ENCODE measurements at places on chromosomes 4 and X.
A peak's percentile ranks its signal among the peaks of the same experiment; 100 is the strongest.

DNA sequence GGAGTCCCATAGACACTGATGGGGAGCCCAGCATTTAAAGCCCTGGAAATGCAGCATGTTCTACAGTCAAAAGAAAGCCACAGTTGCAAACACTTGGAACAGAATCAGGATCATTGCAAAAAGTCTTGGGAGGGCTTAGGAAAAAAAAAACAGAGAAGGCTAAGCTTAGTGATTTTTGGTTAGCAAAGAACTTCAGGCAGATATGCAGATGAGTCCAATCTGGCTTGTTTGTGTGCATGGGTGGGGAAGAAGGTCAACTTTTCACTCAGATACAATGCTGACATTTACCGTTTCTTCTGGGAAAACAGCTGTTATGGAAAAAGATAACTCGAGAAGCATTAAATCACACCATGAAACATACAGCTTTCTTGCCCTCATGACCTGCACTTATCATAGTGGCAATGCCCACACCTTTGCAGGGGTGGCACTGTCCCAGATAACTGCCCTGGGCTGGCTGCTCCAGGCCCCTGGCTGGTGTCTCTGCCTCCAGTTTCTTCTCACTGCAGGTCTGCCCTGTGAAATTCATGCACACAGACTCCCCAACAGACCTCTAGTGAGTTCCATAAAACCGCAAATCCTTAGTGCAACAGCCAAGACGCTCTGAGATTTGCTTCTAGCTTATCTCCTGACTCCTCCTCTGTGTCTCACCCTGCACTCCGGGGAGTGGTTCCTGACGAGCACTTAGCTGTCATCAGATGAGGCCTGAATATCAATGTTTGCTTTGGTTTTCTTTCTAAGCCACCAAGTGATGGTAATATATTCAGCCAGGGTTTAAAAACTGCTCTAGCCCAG lies 99.2 kb downstream of the DRD5 start:
- no peak for DNase-seq

DNA sequence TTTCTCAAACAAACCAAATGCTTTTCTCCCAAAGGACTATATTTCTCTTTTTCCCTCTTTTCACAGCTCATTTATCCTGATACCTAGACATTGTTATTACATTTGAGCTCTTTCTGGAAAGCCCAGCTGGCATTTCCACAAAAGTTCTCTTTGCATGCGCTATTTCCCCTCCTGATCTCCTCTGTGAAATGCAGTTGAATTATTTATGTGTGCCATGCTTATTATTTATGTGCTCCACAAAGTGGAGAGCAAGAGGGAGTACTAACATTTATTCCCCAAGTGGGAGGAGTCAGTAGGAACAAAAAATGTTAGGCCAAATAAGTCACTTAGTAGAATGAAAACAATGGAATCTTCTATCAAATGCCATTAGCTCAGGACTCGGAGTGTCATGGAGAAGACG lies 626.6 kb upstream of the IGFBP7 start:
- no peak for DNase-seq

- DNase-seq, result no peak
Observed at GRCh38 chr4:113637823-113638561, 123.5 kb downstream of the CAMK2D start.

- no peak for DNase-seq
Observed at GRCh38 chr4:190017357-190018200, 9.5 kb downstream of the FRG2 start.

- DNase-seq, result no peak
Observed at GRCh38 chr4:145732001-145732815, 52.3 kb downstream of the C4orf51 start.

GRCh38 chr4:84673475-84674240 lies 90.7 kb downstream of the CDS1 start:
- DNase-seq, result no peak

DNA sequence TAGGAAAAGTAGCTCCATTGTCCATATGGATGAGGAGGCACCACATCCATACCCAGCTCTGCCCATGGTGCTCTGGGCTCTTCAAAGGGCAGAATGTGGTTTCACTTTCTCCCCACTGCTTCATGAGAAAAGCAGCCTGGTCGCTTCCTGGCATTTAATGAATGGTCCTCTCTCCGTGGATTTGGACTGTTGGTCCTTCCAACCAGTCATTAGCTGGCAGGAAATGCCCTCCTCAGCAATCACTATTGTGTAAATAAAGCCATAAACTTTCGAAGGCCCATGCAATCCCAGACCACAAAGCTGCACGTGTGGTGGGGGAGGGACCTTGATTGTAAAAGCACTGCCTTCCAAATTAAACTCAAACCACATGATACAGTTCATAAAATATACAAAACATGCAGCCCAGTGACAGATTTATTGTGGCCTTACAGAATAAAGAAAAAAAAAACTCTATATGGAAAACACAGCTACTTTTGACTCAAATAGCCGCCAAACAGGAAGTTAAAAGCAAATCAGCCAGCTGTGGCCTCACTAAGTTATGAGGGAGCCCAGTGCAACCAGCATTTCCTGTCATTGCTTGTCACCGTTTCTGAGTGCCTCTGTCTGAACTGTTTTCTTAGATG lies 8.1 kb downstream of the MBNL3 start:
- DNase-seq, result peak; percentile 19

DNA sequence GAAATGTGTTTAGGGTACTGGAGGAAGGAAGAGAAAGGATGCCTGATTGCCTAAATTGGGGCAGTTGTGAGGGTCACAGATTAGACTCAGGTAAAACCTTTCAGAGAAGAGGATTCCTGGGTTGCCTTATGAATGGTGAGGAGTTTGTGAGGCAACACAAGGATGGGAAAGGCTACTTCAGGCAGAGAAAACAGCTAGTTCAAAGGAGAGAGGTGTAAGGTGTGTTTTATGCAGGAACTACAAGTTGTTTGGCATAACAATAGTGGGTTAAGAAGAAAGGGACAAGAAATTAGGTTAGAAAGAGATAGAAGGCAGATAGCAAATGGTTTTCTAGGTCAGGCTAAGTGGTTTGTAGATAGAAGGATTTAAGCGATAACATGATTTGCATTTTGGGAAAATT lies 75.1 kb upstream of the PGRMC2 start:
- DNase-seq, result no peak

DNA sequence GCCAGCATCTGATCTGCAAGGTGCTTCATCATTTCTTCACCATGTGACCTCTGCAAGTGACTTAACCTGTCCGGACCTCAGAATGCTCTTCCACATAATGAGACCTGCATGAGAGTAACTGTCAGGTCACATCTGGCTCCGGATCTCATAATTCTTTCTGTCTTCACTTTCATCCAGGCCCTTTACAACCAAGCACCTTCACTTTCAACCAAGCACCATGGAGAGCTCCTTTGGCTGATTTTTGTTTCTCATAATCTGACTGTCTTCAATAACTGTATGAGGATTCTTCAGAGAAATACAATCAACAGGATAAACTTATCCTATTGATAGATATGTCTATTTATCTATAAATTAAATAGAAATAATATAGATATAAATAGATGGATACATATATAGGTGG lies 148.1 kb downstream of the VCX3A start:
- DNase-seq, result no peak

- DNase-seq, result no peak
Observed at GRCh38 chr4:169179609-169180521, 90.9 kb downstream of the SH3RF1 start.

- no peak for DNase-seq
Observed at GRCh38 chr4:164615964-164616363, 138.0 kb upstream of the SMIM31 start.

DNA sequence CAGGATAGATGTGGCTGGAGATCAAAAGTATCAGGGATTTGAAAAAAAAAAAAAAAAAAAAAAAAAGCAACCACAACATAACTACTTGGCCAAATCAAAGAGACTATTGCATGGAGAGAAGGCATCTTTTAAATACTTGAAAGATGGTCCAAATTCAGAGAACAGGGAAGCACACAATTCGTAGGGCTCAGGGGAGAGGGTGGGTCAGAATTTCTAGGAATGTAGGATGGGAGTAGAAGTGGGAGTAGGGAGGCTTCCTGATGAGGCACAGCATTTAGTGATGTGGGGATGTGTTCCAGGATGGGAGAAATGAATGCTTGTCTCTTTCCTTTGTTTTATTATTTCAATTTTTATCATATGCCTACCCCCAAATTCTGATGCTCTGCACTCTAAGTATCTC lies 36.3 kb downstream of the RTL3 start:
- DNase-seq, result no peak

DNA sequence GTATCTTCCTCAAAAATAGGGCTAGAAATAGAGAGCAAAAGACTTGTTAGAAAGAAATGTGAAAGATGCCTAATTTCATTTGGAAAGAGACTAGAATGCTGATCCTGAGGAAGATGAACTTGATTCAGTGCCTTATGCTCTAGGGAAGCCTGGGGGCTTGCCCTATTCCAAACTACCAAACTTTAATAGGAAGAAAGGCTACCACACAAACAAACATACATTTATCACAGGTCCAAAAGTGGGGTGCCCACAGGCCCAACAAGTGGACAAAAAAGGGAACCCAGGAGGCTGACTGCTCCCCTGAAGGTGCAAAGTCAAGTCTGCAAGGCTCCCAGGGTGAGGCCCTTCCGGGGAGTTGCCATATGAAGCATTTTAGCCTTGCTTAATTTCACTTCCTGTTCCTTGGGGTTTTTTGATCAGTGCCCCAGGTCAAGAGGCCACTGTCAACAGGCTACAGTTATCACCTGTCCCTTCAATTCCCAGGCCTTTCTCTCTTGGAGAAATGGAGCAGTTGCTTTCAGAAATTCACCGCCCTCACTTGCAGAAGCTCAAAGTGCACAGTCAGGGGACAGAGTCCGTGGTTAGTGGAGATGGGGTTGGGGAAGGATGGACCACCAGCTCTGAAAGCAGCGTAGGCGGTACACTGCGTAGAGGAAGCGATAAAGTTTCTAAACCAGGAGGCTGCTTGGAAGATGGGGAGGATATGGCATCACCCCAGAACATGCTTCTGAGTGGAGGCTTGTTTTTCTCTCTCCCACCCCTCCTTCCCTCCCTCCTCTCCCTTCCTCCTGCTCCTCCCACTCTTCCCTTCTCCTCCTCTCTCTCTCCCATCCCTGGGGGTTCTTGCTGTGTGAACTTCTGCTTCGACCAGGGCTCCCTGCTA lies 36.4 kb downstream of the TMEM154 start:
- no peak for DNase-seq

GRCh38 chr4:48554606-48555005 lies 64.6 kb downstream of the ZAR1 start:
- no peak for DNase-seq

- DNase-seq, result peak; percentile 34
Observed at GRCh38 chrX:12950851-12951594, 23.9 kb upstream of the TMSB4X start.

DNA sequence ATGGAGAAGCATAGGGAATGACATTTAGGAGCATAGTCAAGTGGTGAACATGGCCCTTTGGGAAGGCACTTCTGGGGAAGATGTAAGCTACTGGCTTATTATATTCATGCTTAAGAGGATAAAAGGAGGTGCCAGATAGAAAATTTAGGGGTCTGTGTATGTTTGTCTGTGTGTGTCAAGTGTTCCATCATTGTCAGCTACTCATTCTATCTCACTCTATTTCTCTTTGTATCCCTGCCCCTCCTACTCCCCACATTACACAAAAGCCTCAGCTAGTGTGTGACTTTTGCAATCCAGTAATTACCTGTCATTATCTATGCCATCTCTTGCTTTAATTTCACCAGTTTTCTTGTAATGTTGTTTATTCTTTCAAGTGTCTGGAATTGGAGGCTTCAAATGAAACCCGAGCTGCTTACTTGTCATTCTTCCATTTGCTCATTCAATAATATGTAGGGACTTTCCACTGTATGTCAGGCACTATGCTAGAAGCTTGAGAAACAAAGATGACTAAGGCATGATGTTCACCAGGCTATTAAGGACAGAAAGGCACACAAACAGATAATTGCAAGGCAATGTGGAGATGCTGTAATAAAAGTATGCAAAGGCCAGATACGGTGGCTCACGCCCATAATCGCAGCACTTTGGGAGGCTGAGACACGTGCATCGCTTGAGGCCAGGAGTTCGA lies 229.8 kb upstream of the TEX13C start:
- no peak for DNase-seq

DNA sequence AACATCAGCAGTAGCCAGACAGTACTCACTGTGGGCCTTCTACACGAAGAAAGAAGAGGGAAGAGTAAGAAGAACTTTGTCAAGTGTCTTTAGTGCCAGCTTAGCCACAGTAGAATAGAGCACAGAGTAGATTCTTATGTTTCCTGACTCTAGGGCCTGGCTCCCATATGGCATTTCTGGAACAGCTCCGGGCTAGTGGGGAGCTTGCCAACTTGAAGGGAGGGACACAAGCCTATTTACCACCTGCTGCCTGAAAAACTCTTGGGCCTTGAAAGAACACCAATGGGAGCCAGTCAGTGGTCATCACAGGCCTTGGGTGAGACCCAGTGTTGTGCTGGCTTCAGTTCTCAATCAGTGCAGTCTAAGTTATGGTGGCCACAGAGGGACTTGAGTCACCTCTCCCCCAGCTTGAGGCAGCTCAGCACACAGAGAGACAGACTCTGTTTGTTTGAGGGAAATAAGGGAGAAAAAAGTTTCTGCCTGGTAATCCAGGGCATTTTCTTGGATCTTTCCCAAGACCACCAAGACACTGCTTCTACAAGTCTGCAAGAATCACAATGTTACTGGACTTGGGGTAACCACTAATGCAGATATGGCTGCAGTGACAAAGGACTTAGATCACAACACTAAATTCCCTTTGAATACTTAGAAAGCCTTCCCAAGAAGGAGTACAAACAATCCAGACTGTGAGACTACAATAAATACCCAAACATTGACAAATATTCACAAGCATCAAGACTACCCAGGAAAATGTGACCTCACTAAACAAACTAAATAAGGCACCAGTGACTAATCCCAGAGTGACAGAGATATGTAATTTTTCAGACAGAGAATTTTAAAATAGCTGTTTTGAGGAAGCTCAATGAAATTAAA lies 261.0 kb upstream of the NDST3 start:
- DNase-seq, result no peak

- DNase-seq, result no peak
Observed at GRCh38 chr4:53497487-53498244, 93.6 kb downstream of the LNX1 start.

- no peak for DNase-seq
Observed at GRCh38 chrX:13489454-13489853, 79.9 kb upstream of the EGFL6 start.

- DNase-seq, result no peak
Observed at GRCh38 chrX:69362856-69363255, 141.3 kb upstream of the NALF2 start.

DNA sequence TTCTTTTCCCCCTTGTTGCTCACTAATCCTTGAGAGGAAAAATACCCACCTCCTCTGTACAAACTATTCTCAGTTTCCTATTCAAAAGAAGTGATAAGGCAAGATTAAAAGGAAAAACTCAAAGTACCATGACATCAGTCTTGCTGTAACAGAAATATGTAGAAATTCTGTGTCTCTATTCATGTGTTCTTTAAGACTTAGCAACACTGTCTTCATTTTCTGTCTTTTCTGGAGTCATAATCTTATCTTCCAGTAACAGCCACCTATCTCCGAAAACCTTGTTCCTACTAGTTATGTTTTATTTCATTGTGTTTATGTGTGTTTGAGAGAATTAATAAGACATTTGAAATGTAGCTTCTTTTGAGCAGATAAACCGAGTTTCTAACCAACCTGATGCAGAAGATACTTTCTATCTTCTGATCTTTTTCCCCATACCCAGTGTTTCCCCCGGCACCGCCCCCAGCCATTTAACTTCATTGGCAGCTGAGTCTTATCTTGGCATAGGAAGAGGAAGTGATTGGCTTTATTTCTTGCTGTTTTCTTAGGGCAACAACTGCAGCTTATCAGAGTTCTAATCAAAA lies 8.0 kb downstream of the FAM241A start:
- peak; percentile 9 for DNase-seq
